Kidney epithelial cell (primary cell): ENCODE measurements at places on chromosomes 2 and 18. TPM values are rescaled to one million over a fixed set of nuclear protein-coding genes. Genes with fewer than 3 reads are reported as not detected.

HSBP1L1 gene
- total RNA-seq: 26.4 and 29.3 TPM in 2 replicates

ZNF521 gene
- 6.0 and 14.5 TPM in 2 replicates for total RNA-seq

UBE2E3 gene
- total RNA-seq: 74.6 and 84.7 TPM in 2 replicates

GRCh38 chr18:77608807-77609206 lies 359.2 kb downstream of the GALR1 start:
- no peak for DNase-seq

- peak; percentile 56 for DNase-seq
Observed at GRCh38 chr2:8679827-8680731, 1.8 kb upstream of the ID2 start.

GRCh38 chr2:45316576-45317338 lies 294.3 kb downstream of the SRBD1 start:
- DNase-seq: no peak

- DNase-seq: no peak
Observed at GRCh38 chr18:62867534-62867933, 152.2 kb downstream of the PHLPP1 start.

- DNase-seq: no peak
Observed at GRCh38 chr2:16151281-16151570, 210.9 kb downstream of the MYCN start.

DNA sequence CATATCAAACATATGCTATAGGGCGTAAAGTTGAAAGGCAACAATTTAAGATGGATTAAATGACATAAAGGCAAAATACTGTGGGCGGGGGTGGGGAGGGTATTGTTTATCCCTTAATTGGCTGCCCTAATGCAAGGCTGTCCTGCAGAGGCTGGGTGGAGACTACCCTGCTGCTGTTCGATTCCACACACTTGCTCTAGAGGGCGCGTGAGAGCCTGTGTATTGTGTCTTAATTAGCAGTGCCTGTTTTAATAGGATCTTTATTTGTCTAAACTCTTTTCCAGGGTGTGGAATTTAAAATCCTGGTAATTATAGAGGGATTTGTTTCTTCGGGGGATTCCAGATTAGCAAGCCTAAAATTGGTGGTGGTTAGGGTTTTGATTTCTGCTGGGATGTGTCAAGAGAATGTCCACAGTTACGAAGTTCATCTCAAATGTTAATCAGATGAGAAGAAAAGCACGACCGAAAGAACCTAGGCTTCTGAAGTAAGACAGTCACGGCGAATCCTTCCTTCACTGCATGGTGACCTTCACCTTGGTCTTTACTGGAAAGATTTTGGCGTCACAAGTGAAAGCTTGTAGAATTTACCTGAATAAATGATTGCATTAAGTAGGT lies 103.5 kb upstream of the MAP3K20 start:
- no peak for DNase-seq

- no peak for DNase-seq
Observed at GRCh38 chr2:144663207-144663606, 143.3 kb upstream of the ZEB2 start.

- no peak for DNase-seq
Observed at GRCh38 chr18:46738491-46738890, 18.4 kb downstream of the ST8SIA5 start.

DNA sequence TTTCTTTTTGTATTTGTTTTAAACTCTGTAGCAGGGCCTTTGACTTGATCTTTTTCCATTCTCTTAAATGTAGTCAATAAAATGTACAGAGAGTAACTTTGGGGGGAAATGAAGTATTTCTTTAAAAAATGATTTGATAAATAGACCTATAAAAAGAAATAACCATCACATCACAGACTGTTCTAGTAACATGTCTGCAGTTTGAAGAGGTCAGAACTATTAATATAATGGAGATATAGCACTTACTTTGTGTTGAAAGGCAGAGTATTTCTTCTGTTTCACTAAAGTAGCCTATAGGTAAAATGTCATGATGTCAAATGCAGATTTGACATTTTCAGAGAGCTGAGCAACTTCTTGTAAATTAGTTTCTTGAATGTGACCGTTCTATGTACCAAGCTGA lies 55.7 kb upstream of the FAM237A start:
- no peak for DNase-seq

GRCh38 chr2:48397846-48398245 lies 132.1 kb upstream of the STON1 start:
- DNase-seq: no peak

- no peak for DNase-seq
Observed at GRCh38 chr2:194363295-194363694, 1293.7 kb upstream of the SLC39A10 start.
